NCI-H1105 treated with DMSO at 0.1 percent for 48 hours (cell line): ENCODE measurements at places on chromosomes 5 and 9.

- DNase-seq, result peak; percentile 60
These were observed 7.9 kb downstream of the AK1 start for GRCh38 chr9:127869310-127870152.

DNA sequence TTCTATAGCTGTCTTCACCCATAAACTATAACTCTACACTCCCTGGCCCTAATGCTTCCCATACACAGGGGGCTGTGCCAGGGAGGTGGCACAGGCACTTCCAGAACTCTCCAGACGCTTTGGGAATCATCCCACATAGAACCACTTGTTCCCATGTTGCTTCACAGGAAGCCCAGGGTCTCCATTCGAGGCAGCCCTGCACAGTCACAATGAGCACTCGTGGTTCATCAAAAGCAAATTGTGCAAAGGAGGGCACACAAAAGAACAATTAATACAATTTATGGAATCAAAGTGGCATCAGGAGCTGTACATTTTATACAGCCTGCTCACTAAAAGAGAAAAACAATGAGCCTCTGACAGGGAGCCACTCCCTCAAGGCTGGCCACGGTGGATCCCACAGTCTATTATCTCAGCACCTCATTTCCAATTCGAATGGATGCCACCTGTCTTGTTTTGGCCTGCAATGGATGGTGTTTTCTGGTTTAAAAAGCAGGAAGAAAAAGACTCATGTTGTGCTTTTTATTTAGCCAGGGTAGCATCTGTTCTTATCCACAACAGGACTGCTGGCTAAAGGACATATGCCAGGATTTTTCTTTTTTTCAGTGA is 354.8 kb downstream of the ENC1 start:
- no peak for DNase-seq

DNA sequence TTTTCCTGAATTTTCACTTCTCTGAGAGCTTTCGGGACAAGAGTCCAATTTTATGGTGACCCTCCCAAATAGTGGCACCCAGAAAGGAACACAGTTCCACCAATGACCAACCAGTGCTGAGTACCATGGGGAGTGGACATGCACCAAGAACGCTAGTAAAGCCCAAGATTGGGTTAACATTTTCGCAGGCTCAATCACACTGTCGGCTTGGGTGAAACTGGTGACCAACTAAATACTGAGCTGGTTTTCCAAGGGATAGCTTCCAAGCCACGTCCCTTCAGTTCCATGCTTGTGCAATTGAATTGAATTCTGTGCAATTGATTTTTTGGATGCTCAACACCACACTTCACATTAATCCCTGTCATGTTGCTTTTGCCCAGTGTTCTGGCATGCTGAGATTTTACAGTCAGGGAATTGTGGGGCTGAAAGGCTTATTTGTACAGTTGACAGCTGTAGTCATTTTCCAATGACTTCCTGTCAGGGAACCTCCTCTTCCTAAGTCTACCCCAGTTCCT is 37.6 kb upstream of the TRMT10B start:
- no peak for DNase-seq

- DNase-seq, result peak; percentile 18
These were observed 88.1 kb downstream of the KDM4C start for GRCh38 chr9:6845880-6846279.

- no peak for DNase-seq
These were observed 4.6 kb downstream of the IFNE start for GRCh38 chr9:21477466-21477865.

- DNase-seq, result peak; percentile 45
These were observed 190.6 kb downstream of the MAT2B start for GRCh38 chr5:163695830-163696578.

- no peak for DNase-seq
These were observed 21.6 kb downstream of the DAB2IP start for GRCh38 chr9:121672986-121673385.

GRCh38 chr9:129586685-129587084 is 34.2 kb downstream of the C9orf50 start:
- no peak for DNase-seq

GRCh38 chr5:135329066-135329912 is 69.7 kb downstream of the MACROH2A1 start:
- DNase-seq, result no peak

GRCh38 chr9:99948896-99949295 is 42.4 kb downstream of the STX17 start:
- no peak for DNase-seq

DNA sequence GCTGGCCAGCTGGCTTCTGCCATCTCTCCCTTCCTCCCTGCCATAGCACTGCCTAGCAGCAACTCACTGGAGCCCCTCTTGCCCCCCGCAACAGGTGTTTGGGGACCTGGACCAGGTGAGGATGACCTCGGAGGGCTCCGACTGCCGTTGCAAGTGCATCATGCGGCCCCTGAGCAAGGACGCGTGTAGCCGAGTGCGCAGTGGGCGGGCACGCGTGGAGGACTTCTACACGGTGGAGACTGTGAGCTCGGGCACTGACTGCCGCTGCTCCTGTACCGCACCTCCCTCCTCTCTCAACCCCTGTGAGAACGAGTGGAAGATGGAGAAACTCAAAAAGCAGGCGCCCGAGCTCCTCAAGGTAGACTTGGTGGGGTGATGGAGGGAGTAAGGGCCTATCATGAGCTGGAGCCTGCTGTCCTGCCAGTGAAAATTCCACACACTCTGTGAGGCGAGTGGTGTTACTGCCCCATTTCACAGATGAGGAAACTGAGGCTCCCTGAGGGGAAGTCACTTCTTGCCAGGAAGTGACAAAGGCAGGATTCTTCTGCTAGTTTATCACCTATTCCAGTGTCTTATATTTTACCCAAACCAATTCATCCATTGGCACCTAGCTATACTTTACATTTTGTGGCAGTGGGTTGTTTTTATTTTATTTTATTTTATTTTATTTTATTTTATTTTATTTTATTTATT is 10.1 kb downstream of the OLFML2A start:
- DNase-seq, result no peak

- DNase-seq, result no peak
These were observed 30.1 kb downstream of the PSD2 start for GRCh38 chr5:139825690-139826089.

- DNase-seq, result peak; percentile 20
These were observed 7.2 kb downstream of the GAPT start for GRCh38 chr5:58498340-58498942.

DNA sequence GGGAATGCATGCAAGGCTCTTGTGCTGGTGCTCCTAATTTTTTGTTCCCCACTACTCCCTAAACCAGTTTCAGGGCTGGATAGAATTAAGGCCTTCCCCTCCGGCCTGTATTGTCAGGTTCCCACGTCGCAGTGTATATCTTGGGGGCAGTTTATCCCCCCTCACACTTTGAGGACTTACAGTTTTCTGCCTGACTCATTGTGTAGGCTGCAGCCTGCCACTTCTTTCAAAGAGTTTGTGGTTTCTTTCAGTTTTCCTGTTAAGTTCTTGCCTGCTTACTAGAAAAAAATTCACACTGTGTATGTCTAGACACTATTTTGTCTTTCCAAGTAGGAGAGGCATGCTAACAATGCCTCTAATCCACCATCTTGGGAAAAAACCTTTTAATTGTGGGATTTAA is 28.4 kb upstream of the BTNL3 start:
- no peak for DNase-seq

- no peak for DNase-seq
These were observed 2.3 kb downstream of the NINJ1 start for GRCh38 chr9:93131599-93132286.

- no peak for DNase-seq
These were observed 10.9 kb downstream of the CNTRL start for GRCh38 chr9:121085661-121086060.

DNA sequence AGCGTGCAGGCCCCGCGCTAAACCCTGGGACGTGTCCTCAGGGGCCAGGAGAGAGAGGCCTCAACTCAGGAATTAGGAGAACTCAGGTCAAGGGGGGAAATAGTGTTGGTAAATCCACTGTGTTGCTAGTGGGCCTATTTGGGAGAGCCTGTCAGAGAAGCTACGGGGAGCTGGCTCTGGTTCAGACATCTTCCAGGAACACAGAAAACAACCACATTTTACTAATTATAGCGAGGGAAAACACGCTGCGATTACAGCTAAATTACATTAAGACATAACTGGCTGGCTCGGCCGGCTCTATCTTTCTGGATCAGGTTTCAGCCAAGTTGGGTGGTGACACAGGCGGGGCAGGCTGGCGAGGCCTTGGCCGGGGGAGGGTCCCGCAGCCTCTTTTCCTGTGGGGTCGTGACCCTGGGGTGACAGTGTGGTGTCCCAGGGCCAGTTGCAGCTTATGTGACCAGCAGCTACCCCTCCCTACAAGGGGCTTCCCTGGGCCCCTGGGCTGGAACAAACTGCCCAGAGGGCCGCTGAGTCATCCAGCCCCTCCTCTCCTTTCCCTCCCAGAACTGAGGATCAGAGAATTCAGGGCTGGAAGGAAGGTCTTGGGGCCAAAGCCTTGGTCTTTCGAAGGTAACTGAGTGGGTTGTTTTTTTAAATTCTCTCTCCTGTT is 75.1 kb downstream of the FGF18 start:
- peak; percentile 6 for DNase-seq

- no peak for DNase-seq
These were observed 12.1 kb downstream of the PIK3R1 start for GRCh38 chr5:68227532-68228160.

DNA sequence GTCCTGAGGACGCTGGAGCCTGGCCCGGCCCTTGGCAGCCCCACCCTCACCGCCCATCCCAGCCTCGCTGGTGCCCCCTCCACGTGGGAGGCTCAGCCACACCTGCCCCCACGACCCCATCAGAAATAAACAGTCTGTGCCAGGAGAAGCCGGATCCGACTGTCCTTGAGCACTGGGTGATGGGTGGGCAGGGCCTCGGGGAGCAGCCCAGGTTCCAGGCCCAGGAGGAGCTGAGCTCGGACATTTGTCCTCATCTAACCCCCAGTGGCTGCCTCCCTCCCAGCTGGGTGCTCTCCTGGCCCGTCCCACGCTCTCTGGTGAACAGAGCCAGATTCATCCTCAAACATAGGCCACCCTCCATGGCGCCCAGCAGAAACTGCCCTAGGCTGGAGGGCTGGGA is 4.6 kb upstream of the PTGDS start:
- DNase-seq, result no peak

DNA sequence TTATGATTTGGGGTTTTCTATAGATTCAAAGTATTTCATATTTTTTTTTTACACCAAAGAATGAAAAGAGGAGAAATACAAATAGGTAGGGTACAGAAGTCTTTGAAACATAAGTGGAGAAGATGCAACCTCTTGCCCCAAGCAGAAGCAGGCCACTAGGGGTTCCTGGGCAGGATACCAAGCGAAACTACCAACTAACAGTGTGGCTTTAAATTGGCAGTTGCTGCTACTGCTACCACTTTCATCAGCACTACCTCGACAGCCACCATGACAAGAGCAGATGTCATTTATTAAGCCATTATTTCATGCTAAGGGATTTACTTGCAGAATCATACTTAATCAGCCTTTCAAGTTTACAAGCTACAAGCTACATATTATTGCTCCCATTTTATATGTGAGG is 288.1 kb downstream of the NR3C1 start:
- no peak for DNase-seq

DNA sequence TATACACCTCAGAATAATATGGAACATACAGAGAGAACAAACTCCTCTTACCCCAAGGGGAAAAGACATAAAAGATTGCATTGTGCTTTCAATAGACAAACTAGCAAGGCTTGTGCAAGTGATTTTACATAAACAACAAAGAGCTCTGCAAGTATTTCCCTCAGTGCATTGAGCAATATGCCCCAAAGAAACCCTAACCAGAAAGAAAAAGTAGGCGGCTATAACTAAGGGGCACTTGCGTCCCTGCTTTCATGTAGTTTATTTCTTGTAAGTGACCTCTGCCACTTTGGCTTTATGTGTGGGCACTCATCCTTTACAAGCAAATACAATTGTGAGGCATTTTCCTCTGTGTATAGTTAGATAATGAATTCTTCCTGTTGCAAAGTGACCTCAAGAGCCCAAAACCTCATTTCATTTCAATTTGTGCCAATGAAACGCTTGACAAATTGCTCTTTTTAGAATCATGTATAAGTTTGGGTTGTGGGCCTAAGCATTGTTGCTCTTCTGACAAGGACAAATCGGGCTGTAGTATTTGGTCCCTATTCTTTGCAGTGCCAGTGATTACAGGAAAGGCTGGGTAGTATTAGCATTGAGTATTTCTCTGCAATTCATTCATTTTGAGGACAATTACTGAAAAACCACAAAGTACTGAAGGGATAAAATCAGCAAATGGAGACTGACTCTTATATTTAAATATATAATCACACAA is 282.2 kb downstream of the DTWD2 start:
- no peak for DNase-seq

DNA sequence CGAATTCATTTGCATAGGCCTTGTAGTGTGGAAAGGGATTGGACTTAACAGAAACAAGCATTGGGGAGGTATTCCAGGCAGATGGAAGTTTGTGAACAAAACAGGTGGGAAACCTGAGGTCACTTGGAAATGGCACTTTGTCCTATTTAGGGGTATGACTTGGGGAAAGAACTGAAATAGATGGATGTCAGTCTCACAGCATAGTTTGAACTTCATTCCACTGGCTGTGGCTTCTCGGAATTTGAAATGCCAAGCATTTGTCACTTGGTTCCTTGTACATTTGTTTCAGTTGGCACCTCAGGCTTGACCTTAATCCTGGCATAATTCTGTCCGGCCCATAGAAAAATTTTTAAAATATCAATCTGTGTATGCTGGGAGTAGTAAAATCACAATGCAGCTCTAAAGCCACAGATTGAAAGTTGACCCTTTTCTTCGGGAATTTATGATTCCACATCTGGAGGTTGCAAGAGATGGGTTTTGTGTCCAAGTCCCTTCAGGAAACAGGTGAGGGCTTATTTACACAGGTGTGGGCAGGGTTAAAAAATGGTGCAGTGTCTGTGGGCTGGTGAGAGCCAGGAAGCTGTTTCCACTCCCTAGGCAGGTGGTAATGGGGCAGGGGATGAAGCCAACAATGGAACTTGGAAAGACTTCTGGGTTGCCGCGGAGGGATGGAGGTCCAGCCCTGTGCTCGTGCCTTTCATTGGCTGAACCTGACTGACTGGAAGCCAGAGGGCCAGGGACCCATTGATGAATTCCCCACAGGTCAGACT is 39.2 kb upstream of the PDE8B start:
- no peak for DNase-seq

GRCh38 chr9:72753266-72753893 is 199.5 kb downstream of the ALDH1A1 start:
- peak; percentile 41 for DNase-seq

GRCh38 chr9:93577078-93577974 is 942 bp downstream of the PHF2 start:
- DNase-seq, result peak; percentile 10

DNA sequence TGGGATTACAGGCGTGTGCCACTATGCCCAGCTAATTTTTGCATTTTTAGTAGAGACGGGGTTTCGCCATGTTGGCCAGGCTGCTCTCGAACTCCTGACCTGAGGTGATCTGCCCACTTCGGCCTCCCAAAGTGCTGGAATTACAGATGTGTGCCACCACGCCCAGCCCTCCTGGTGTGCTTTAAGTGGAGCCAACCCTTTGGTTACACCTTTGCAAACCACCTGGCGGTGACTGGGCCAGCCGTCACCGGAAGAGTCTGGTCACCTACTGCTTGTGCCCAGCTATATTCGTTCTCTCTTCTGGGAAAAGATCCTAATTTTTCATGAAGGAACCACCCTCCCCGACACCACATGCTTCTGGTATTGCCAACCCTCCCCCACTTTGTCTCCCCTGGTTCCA is 35.9 kb downstream of the COL23A1 start:
- DNase-seq, result no peak
